NCI-H1436 (cell line): ENCODE measurements at places on chromosomes 12 and 14.

DNA sequence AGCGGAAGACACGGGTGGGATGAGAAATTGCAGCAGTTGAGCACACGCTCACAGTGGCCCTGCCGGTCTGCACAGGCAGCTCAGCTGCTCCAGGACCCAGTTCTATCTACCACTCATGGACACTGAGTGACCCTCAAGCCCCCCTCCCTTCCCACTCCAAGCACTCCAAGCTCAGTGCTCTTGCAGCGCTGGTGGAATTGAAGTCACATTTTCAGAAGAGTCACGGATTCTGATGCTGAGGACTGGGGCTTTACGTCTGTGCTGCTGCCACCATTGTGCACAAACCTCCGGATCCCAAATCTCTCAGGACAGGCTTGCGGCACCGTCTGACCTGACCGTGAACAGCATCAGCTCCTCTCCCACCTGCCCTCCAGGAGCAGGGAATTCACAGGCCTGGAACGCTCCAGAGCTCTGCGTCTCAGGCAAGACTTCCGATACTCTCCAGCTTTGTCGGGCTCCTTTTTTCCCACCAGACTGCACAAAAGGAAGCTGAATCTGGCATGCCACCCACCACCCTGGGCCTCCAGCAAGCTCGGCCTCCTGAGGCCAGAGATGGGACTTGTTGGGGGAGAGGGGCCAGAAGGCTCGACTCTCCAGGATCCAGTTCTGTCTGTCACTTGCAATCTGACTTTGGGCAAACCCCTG is 213.1 kb upstream of the RTL1 start:
- DNase-seq: no peak

DNA sequence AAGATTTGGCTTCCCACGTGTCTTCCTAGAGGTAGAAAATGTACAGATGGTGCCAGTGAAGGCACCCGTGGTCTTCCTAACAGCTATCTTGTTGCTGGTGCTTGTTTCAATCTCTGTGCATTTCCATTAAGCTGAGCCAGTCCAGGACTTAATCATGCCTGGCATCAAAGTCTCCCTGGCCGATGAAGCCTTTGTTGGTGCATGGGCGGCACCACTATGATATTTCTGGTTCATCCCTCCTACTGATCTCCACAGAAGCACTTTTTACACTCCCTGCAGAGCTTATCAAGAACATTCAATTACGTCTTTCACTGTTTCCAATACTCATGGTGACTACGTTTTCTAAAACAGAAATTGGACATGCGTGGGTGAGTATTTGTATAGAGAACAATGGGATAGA is 128.4 kb downstream of the TTC8 start:
- DNase-seq: no peak

GRCh38 chr12:57985685-57986084 is 44.3 kb downstream of the ATP23 start:
- DNase-seq: no peak

- DNase-seq: no peak
Measured at GRCh38 chr12:27009881-27010301, 4.3 kb downstream of the TM7SF3 start.

DNA sequence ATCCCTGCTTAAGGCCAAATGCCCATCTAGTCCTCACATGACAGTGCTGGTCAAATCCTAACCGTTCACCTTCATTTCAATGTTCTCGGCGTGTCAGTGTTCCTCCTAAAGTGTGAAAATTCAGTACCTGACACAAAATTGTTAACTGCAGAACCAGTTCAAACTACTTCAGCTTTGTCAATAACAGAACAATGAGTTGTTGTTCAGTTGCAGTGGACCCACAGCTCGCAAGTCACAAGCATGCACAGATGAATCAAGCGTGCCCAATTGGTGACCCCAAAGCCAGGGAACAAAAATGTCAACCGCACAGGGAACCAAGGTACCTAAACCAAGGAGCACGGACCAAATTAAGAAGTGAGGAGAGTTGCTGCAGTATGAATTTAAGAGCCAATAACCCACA is 23.2 kb downstream of the NRDE2 start:
- no peak for DNase-seq

DNA sequence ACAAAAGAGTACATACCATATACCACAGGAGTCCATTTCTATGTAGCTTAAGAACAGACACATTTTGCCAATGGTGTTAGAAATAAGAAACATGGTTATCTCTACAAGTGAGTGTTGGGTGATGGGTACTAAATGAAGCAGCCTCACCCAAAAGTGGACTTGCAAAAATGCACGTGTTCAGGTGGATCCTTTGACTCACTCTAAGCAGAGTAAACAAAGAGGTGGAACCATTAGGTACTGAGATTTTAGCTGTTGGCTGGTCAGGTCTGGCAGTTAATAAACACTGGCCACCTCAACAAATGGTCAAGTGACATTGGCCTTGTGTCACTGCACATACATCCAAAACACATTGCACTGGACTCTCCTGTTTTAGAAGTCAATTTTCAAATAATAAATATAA is 27.6 kb downstream of the EVL start:
- DNase-seq: no peak

GRCh38 chr14:35146711-35147149 is 24.4 kb downstream of the PRORP start:
- DNase-seq: no peak

GRCh38 chr12:116698116-116698515 is 39.8 kb downstream of the SPRING1 start:
- no peak for DNase-seq

DNA sequence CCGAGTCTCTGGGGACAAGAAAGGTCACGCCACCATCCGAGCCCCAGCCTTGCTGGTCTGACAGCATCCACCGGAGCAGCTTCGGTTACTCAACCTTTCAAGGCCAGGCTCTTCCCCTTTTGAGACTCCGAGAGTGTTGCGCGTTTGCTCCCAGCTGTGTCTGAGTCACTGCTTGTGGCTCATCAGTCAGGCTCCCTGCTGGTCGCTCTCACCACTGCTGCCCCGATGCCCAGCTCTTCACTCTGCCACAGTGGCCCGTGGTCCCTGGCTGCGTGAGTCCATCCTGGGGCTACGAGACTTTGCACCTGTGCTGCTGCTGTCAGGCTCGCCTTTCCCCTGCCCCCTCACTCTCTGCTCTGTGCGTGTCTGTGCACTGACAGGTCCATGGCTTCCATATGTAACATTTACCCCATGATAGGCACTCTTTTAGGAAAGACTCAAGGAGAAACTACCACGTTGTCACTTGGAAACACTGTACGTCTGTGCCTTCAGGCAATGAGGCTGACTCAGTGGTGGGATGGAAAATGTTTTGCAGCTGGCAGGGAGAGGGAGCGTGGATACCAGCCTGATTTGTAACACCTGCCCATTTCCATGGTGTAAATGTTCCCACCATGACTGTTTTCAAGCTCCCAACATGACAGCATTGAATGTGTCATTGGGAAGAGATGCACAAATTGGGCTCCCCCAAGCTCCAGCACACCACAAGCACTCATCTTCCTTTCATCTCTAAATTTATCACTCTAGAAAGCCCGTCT is 350.7 kb downstream of the TMEM132D start:
- no peak for DNase-seq

DNA sequence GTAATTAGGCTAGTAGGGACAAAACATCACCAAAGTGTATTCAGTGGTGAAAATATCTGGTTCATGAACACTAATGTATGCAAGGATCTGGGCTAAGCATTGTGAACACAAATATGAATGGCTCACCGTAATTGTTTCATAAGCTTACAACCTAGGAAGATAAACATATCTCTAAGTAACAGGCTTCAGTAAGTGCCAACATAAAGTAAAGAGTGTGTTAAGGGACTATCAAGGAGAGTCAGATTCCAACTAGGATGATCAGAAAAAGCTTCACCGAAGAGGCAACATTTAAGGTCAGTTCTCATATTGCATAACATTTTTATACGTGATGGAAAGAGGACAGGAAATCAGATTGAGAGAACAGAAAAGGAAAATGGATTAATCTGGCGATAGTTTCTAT is 29.4 kb downstream of the ABCC9 start:
- DNase-seq: no peak

DNA sequence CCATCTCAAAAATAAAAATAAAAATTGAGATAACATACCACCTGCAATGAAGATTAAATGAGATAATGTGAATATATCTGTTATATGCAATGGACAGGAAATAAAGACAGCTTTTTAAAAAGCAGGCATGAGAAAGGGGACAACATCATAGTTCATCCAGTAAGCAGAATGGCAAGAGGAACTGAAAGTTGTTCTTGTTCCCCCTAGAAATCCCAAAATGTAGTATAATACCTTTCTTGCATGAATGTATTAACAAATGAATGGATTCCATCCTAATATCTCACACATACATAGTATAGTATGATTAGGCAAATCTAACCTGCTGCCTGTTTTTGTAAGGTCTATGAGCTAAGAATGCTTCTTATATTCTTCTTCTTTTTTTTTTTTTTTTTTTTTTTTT is 31.4 kb downstream of the FGD6 start:
- no peak for DNase-seq

DNA sequence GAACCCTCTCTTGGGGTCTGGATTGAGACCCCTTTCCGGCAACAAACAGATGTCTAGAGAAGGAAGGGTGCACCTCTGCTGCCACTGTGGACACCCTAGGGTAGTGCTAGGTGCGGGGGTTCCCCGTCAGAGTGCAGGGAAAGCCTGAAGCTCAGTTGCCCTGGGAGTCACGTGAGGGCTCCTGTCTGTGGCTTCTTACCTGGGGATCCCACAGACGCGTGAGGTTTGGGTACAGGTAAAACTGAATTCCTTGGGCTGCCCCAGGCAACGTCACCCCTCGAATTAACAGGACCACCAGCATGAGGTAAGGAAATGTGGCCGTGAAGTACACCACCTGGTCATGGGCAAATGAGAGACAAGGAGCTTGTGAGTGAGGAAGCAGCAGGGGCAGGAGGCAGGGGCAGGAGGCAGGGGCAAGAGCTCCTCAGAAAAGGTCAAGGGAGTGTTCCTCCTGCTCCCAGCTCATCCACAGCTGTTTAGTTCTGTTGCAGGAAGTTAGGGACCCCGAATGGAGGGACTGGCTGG is 21.0 kb upstream of the SLC6A12 start:
- DNase-seq: no peak
